WTC11 (cell line): ENCODE measurements at places on chromosomes 2 and 18.

GRCh38 chr2:74756356-74756890 lies 77.5 kb upstream of the HK2 start:
- no peak for DNase-seq

DNA sequence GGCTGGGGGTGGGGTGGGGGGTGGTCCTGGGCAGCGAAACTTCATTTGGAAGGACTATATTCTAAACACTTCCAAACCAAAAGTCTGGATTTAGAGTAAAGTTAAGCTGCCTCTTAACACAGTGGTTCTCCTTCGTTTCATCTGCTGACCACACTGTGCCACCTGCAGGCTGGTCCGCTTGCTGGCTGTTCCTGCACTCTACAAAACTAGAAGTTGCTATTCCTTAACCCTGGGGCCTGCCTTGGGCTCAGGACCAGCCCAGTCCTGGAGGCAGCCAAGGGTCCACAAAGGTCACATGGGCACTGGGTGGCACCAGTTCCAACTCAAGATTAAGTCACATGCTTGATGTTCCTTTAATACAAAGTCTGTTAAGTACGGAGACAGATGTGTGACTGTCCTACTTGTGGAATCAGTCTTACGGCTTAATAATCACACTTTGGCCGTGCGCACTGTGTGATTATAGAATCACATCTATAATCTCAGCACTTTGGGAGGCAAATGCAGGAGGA lies 195.4 kb downstream of the FAM210A start:
- peak; percentile 49 for DNase-seq

DNA sequence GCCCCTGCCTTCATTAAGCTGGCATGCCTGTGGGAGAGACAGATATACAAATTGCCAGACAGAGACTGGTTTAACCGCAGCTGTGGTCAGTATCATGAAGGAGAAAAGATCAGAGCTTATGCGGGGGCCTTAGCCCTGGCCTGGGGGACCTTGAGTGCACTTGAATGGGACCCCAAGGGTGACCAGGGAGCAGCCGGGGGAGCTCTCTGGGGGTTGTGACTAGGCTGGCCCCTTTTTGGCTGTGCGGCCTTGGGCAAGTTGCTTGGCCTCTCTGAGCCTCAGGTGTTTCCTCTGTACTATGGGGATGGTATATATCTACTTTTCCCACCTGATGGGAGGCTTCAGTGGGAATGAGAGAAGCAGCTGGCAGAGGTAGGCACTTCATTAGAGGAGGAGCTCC lies 35.7 kb downstream of the INHBB start:
- no peak for DNase-seq

- DNase-seq: no peak
Measured at GRCh38 chr2:179177694-179178093, 86.9 kb downstream of the SESTD1 start.

- no peak for DNase-seq
Measured at GRCh38 chr2:21928292-21928691, 804.5 kb downstream of the TDRD15 start.

- no peak for DNase-seq
Measured at GRCh38 chr2:58180635-58181034, 60.5 kb downstream of the FANCL start.

- DNase-seq: no peak
Measured at GRCh38 chr2:136235546-136235945, 117.6 kb upstream of the CXCR4 start.

- DNase-seq: no peak
Measured at GRCh38 chr2:21291426-21291825, 167.7 kb downstream of the TDRD15 start.
